Stimulated activated CD8-positive, alpha-beta memory T cell treated with anti-CD3 and anti-CD28 coated beads, Interleukin-7, amount 100 ng/mL, for 1 hour (primary cell): ENCODE measurements at places on chromosomes 4 and X.

- no peak for DNase-seq
These were observed 22.8 kb downstream of the GRSF1 start for GRCh38 chr4:70816894-70817293.

- peak; percentile 39 for DNase-seq
These were observed 48.1 kb upstream of the FAM9C start for GRCh38 chrX:13092455-13092941.

DNA sequence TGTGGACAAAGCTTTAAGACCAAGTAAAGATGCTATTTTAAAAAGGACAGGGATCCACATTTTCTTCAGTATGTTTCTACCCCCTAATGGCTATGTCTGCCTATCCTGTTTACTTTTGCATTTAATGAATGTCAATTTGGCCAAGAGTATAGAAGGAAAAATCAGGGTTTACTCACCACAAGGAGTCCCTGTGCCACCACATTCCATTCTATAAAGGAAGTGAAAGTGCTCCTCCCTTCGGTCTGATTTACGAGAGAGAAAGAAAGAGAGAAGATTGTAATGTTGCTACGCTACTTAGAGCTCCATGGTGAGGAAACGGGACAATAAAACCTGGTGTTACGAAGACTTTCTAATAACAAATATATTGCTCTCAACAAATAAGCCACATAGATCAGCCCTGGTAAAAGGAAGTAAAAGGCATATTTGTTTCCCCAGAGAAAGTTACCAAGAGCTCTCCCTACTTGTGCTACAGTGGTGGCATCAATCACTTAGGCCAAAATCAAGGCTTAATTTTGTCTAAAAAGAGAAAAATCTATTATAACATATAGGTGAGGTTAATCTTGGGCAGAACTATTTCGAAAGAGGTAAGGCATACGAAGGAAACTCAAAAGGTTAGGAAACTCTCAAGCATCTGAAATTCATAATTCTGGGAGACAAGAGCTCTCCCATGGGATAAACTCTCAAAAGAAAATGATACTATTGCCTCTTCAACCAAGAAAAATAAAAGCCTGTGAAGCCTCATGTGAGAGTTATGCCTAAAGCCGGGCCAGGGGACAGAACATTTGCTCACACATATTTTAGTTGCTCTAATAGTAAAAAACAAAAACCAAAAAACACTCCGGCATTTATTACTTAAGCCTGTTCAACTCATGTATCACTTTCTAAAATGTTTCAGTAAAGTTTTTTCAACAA is 29.5 kb downstream of the TAPT1 start:
- no peak for DNase-seq

- DNase-seq, result no peak
These were observed 18.0 kb upstream of the CT45A1 start for GRCh38 chrX:135695471-135695870.

DNA sequence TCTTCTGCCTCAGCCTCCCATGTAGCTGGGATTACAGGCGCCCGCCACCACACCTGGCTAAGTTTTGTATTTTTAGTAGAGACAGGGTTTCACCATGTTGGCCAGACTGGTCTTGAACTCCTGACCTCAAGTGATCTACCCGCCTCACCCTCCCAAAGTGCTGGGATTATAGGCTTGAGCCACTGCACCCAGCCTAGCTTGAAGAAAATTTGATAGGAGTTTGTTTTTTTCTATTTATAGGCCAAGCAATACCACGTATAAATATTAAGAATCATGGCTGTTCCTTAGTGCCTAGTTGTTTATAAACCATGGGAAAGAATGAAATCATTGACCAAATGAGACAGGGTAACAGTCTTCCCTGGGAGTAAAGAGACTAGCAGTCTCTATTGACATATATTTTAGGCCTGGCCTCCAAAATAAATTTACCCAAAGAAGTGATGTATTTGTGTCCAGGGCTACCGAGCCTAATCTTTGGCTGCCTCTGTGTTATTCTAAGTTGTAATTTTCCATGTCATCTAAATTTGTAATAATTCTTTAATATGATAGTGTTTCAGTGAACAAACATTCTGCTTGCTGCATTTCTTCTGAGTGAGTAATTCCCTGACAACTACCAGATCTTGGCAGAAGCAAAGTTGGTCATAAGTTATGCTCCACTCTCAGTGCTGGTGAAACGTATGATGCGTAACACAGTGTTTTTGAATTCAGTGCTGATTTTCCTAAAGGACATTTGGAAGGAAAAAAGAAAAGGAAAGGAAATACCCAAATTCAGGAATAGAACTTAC is 10.3 kb downstream of the PKD2 start:
- no peak for DNase-seq

DNA sequence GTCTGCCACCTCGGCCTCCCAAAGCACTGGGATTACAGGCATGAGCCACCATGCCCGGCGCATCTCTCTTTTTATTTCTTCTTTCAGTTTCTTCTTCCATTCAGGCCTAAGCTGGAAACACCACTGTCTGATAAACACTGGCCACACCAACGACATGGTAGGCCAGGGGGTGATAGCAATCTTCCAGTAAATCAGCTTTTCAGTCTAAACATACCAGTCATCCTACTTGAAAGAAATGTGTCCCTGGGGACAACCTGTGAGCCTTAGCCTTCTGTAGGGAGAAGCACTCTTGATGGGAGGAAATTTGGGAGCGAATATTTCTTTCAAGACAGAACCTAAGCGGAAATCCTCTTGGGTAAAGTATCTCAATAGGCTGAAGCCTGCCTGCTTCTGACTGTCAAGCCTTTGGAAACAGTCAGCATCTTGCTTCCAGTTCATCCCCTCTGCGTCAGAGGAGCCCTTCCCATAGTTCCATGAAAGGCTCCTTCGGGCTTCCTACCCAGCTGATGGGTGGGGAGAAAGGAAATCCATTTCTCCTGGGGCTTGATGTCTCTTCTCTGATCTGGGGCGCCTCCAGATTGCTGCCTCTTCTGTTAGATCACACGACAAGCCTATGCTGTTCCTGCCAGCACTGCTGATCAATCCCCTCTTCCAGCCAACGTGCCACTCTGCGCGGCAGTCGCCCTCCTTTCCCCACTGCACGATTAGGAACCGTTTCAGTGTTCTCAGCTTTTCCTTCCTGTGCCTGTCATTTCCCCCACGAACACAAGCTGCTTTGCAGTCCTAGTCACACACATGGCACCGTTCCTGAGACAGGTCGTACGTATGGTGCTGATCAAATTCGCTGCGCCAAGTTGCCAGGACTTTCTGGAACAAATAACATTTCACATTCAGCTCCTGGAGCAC is 49.5 kb upstream of the CBR4 start:
- no peak for DNase-seq

DNA sequence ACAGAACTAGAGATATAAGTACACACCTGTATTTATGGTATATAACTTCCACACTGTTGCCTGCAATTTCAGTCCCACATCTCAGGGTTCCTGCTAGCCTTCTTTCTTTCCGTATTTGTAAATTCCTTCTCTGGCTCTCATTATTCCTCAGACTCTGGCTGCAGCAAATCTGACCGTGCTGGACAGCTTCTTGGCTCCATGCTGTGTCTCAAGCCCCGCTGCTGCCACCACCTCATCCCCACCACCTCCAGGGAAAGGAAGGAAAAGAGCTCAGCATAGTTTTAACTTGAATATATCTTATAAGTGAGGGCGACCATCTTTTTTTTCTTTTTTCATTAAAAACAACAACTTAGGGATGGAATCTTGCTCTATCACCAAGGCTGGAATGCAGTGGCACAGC is 155.6 kb upstream of the CXCL13 start:
- no peak for DNase-seq

DNA sequence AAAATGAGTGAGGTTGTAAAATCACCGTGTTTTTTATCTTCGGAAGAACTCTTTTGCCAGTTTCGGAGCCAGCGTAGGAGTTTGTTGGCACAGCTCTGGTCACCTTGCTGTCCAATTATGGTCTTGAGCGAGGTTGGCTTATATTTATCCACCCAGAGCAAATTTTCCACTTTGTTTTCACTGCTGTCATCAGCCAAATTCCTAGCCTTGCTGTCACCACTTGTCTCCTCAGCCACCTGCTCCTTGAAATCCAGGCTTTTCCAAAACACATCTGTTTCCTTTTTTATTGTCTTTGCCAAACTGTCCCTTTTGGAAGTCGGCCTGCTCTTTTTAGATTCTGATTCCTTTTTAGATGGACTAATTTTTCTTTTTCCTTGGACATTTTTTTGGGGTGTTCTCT is 57.6 kb downstream of the RFC1 start:
- no peak for DNase-seq

- no peak for DNase-seq
These were observed 97.0 kb downstream of the ENPP6 start for GRCh38 chr4:184120549-184121127.

DNA sequence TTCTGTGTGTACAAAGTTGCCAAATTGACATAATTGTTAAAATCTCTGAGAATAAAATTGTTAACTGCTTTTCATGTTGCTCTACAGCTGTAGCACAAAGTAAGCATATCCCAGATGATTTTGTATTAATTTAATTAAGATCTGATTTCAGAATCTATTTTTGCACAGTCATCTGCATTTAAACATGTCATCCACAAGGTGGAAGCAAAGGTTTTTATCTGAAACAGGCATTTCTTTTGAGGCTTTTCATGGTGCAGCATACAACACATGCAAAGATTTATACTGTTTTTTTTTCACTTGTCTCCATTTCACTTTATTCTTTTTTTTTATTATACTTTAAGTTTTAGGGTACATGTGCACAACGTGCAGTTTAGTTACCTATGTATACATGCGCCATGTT is 51.2 kb downstream of the GC start:
- no peak for DNase-seq

- DNase-seq, result no peak
These were observed 52.9 kb upstream of the TRPC5OS start for GRCh38 chrX:111823128-111823527.

- no peak for DNase-seq
These were observed 48.9 kb downstream of the FNIP2 start for GRCh38 chr4:158817562-158818296.

- DNase-seq, result no peak
These were observed 866 bp upstream of the EMD start for GRCh38 chrX:154378059-154378798.

DNA sequence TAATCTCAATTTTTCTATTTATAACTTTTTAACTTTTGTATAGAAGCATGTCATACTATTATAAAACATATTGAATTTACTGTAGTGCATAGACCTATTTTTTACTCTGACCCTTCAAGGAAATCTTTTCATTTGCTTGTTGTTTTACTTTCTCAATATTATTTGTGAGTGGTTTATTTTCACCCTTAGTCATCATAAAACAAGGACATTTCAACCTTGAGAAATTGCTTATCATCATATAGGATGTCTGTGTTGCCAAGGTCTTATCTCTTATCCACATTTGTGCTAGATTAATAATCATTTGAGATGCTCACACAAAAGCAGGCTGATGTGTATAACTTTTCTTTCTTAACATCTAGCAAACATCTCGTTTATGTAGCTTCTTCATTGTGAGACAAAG is 408.6 kb upstream of the PABPC4L start:
- no peak for DNase-seq

- no peak for DNase-seq
These were observed 34.9 kb upstream of the NFKB1 start for GRCh38 chr4:102466298-102466697.

GRCh38 chrX:17560385-17560784 is 176.9 kb upstream of the SCML1 start:
- DNase-seq, result no peak

- no peak for DNase-seq
These were observed 54.6 kb upstream of the HHIP start for GRCh38 chr4:144591401-144591800.

DNA sequence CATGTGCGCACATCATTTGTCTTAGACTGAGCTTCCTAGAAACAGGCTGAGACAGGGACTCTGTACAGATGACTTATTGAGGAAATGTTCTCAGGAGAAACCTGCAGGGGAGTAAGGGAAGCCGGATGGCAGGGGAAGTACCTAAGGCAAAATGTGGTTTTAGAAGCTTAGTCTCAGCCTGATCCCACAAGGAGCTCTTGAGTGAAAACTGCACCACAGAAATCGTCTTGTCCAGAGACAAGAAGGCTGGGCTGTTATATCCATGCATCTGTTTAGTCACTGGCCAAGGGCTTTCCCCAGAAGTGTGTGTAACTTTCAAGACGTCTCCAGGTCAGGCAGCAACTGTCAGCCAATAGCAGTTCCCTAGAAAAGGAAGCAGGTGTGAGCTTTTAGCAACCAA is 86.0 kb downstream of the FUNDC1 start:
- DNase-seq, result no peak

GRCh38 chr4:188408244-188409030 is 269.2 kb downstream of the TRIML1 start:
- DNase-seq, result no peak

DNA sequence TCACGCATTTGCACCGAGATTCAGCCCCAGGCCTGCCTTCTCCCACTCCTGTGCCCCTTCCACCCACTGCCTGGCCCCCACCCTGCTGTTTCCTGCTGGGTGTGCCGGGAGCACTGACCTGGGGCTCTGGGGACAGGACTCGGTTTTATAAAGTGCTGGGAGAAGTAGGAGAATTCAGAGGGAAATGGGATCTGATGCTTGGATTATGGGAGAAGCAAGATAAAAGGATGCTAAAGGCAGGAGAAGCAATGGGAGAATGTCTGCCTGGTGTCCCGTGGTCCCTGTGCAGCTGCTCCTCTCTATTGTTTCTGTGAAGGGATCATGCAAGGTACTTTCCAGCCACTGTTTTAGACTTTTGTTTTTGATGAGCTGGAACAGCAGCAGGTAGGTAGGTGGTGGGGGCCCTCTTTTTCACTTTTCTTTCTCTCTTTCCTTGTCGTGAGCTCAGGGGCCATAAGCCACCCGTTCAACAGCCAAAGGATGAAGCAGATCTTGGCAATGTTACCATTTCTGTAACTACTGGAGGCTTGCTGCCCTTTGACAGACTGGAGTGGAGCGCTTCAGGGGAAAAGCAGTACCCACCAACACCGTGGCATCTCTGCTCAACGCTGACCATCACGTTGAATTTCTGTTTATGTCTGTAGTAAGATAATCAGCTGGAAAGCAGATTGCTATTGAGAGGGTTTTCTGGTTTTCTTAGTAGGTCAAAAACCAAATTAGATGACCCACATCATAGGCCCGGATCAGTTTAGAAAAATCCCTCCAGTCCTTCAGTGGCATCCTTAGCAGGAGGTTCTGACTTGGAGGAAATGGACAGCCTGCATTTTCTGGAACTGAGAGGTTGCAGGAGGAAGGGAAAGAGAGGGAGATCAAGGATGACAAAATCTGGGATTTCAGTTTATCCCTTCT is 63.8 kb upstream of the ENPP6 start:
- no peak for DNase-seq

GRCh38 chr4:125572601-125573000 is 257.8 kb downstream of the FAT4 start:
- DNase-seq, result no peak

DNA sequence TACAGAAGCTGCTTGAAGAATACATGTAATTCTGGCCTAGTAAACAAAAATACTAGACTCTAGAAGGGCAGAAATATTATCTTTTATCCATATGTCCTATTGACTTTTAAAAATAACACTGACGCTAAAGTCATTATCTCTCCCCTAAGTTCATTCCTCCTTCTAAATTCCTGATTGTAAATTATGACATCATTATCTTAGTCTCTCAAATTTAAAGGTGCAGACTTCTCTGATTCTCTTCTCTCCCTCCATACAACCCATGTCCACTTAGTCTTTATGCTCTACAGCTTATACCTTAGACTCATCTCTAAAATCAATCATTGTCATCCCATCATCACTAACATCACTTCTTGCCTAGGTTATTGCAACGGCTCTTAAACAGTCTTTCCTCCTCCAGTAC is 327.9 kb upstream of the GRIA3 start:
- no peak for DNase-seq
